NCI-H1092 (cell line): ENCODE measurements at places on chromosomes 4 and X.
A peak's percentile ranks its signal among the peaks of the same experiment; 100 is the strongest.

DNA sequence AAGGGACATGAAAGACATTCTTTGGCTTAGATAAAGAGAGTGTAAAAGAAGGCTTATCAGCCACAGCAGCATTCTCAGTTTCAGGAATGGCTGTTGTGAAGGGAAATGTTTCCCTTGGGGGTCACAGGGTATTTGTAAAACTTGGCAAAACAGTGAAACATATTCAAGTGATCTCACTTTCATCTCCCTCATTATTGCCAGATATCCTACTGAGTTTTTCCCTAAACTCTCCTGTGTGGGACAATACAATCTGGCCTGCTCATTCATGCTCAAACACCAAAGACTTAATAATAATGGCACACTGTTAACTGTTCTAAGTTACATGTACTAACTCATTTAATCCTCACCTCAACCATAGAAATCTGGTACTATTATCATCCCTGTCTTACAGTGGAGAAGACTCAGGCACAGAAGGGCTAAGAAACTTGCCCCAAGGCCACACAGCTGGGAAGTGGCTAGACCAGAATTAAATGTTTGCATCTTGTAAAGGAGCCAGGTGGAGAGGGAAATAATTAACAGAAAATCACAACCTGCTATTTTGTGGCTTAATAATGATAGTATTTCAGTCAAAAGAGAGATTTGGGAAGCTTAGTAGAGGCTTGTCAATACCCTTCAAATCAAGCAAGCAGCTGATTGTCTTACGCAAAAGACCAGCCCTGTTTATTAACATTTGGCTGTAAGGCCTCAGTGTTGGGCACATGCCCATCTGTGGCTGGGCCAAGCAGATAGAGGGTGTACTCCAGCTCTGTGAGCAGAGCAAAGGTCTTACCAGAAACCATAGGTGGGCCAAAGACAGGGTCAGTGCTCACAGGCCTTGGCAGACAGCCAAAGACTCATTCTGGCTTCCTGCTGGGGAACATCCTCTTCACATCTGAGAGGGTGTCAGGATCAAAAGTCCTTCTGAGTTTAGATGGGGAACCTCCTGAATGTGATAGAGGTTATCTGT, 17.3 kb downstream of the SMPX start:
- DNase-seq = peak; percentile 35

DNA sequence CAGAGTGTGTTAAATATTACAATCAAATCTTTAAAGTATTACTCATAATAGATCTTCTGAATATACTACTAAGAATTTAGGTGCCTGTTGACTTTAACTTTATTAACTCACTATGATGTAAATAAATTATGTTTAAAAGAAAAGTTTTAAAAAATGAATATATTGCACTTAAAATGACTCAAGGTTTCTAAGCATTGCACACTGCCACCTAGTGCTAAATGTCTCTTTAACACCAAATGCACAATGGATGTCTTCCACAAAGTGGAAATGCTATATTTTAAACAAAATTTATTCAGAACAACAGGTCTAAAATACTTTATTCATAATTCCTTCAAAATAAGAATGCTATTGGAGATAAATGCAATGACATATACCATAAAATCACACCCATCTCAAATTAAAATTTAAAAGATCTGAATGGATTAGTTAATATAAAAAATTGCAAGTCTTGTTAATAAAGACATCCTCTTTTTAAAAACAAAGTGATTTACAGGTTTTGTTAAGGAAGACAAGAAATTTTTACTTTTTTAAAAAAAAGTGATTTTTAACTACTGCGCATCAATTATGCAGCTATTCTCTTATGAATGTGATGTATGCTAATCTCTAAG, 5.5 kb downstream of the INPP4B start:
- no peak for DNase-seq

DNA sequence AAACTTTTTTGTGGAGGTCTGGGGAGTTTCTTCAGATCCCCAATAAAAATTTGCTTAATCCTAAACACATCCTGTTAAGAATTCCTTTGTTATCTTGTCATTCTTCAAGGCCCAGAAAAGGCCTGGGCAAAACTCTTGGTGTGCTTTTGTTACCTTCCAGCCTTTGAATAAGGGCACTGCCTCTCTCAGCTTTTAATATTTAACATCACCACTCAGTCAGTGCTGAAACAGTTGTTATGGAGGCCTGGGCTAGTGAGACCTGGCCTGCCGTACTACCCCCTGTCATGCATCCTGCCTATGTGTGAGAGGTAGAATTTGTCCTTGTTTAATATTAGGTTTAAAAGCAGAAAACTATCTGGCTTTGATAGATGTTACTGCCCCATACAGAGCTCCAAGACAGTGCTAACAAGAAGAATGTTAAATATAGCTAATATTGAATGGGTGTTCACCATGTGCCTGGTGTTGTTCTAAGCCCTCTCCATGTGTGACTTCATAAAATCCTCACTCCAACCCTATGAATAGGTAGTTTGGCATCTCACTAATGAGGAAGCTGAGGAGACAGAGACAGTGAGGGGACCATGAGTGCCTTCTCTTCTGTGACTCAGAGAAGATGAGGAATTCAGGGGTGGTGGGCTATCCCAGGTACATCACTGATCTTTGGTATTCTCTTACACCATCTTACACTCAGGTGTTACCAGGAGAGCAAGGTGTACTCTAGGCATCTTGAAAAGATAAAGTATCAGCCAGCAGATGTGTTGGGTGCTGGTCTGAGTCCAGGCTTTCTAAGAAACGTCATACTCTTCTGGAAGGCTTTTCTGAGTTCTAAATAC, 6.2 kb downstream of the PPP1R2C start:
- no peak for DNase-seq

- DNase-seq = no peak
Observed at GRCh38 chr4:15188605-15189539, 186.6 kb downstream of the CPEB2 start.

DNA sequence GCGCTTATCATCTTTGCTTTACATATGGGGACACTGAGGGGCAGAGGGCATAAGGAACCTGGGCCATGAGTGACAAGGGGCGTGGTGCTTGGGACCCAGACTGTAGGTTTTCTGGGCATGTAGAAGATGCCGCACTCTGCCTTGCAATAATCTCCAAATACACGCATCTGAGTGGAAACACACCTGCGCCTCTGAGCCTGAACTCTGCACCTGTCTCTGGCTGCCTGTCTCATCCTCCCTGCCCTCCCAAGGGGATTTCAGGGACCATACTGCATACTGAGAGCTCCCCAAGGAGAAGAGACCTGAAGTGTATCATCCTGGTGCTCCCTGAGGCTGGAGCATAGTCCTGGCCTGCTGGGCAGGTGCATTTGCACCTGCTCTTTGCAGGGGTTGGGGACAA, 34.7 kb upstream of the ASMTL start:
- DNase-seq = no peak

GRCh38 chr4:153593161-153593560, 90.9 kb upstream of the TLR2 start:
- no peak for DNase-seq

GRCh38 chr4:153322791-153323190, 21.7 kb upstream of the MND1 start:
- DNase-seq = no peak

GRCh38 chr4:126958482-126958881, 674.3 kb upstream of the INTU start:
- DNase-seq = no peak

- DNase-seq = no peak
Observed at GRCh38 chr4:153421941-153422340, 44.2 kb upstream of the TMEM131L start.

GRCh38 chrX:137428766-137429591, 136.9 kb upstream of the ZIC3 start:
- no peak for DNase-seq

DNA sequence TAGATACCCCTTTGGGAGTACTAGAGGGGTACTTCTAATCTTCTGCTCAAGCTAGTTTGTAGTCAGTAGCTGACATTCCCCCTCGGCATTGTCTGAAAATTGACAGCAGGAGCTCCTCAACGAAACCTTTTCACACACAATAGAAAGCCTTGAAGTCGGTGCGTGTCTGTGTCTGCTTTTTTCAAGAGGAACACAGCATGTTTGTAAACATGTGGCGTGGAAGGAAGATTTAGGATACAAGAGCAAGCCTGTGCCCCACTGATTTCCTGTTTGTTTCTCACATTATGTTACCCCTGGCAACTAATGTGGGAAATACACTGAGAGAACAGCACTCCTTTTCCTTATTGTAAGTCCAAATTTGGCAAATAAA, 252.6 kb downstream of the ANKRD50 start:
- no peak for DNase-seq

GRCh38 chr4:128305942-128306341, 18.3 kb upstream of the PGRMC2 start:
- no peak for DNase-seq

- DNase-seq = no peak
Observed at GRCh38 chrX:65926095-65927019, 113.5 kb downstream of the VSIG4 start.

- DNase-seq = no peak
Observed at GRCh38 chrX:34839451-34839850, 103.1 kb upstream of the FAM47B start.

GRCh38 chr4:2686379-2687265, 69.5 kb downstream of the TNIP2 start:
- no peak for DNase-seq

DNA sequence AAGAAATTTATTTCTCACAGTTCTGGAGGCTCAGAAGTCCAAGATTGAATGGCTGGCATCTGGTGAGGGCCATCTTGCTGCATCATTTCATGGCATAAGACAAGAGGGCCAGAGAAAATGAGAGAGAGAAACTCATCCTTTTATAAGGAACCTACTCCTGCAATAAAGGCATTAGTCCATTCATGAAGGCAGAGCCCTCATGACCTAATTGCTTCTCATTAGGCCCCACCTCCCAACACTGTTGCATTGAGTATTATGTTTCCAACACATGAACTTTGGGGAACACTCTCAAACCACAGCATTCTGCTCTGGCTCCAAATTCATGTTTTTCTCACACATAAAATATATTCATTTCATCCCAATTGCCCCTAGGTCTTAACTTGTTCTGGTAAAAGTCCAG, 14.2 kb downstream of the RNF175 start:
- DNase-seq = no peak

- no peak for DNase-seq
Observed at GRCh38 chr4:94803181-94803580, 45.4 kb downstream of the BMPR1B start.

DNA sequence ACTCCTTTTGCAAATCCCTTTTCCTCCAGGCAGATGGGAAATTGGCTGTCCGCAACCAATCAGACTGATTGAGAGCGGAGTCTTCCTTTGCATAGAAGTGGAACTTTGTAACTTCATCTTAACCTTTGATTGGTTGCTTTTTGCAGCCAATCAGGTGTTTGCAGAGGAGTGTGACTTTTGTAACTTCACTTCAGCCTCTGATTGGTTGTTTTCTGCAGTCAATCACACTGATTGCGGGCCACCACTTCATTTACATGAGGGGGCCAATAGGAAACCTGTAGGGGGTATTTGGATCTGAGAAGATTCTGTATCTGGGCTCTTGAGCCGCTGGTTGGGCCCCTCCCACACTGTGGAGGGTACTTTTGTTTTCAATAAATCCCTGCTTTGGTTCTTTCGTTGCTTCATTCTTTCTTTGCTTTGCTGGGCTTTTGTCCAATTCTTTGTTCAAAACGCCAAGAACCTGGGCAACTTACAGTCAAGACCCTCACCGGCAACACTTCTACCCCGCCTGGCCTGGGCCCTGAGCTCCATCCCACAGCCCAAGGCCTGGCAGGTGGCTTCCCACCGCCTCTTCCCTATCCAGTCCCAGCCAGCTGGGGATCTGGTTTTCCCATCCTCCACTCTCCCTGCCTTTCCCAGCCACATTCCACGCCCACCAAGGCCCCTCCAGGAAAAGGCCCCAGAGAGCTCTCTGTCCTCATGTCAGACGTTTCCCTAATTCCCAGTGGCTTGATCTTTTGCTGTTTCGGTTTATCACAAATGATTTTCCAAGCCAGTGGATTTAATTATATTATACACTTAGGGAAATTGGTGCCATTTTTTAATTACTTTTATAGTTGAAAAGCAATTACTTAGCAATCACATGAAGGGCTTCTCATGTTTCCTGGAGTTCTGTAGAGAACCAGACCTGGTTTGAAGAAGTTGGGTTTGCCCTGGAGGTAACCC, 110.2 kb upstream of the STX18 start:
- DNase-seq = no peak

DNA sequence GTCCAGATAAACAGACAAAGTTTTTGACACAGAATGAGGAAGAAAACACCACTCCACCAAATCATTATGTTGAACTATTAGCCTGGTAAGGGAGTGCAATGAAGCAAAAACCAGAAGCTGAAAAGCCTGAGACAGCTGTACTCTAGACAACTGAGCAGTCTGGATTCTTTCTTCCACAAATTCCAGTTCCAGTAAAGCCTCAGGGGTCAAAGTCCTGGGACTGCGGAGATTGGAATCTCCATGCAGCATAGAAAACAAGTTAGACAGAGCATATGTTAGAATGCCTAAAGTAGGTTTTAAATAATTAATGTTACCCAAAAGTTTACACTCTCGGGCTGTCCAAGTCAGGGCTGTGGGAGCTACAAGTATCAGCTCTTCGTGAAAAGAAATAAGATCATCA, 263.2 kb downstream of the TECRL start:
- DNase-seq = no peak

- DNase-seq = no peak
Observed at GRCh38 chr4:3518941-3519340, 13.3 kb downstream of the LRPAP1 start.

DNA sequence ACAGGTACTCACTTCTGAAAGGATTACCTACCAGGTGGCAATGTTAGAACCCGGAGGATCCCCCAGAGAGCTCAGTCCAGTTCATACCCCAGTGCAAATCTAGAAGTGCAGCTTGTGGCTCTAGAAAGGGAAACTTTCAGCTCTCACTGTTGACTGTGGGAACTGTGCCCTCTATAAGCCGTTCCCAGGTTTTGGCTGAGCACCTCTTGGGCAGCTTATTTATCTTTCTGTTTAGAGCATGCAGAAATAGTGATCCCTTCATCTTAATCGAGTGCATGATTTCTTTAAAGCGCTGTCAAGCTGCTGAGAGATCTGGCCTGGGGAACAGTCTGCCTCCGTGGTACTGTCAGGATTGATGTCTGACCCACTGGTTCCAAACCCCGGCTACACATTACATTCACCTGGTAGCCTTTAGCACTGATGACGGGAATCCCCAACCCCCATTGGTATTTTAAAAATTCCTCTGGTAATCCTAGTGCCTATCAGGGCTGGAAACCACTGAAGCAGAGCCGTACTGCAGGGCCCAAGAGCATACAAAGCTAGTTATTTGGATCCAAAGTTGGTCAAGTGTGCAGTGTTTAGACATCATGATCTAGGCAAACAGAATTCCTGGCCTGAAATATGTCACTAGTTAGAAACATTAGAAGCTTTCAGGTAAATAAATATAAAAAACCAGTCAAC, 103.2 kb downstream of the KLHL8 start:
- DNase-seq = no peak

DNA sequence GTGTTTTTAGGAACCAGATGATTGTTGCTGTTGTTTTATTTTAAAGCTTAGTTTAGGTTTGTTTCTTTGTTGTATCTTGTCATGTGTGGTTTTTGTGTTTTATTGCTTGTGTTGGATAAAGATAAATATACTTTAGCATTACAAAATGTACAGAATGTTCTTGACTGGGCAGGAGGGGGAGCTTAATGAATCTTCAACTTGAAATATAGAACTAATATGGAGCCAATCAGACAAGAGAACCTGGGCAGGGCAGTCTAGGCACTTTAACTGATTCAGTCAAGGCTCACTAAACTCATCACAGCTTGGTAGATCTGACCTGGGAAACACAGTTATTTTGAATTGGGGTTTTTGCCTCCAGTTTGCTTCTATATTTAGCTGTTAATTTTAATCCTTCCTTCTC, 304.2 kb downstream of the ARHGAP24 start:
- no peak for DNase-seq
